ENCODE measurements at places on chromosomes 6 and 20.

DNA sequence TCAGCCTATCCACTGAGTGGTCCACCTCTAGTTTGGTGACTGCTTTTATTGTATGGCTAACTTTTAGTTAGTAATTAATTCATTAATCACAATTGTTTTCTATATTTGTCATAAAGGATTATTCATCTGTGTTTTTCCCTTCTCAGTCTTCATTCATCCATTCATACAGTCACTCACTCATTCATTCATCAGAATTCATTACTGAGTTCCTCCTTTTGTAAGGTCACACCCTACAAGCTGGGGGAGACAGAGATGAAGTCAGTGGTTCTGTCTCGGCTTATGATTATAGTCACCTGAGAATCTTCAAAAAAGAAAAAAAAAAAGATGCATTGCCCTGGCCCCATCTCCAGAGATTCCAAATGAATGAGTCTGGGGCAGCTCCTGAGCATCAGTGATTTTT is 257.1 kb downstream of the ADGB start:
- H3K27ac ChIP-seq = no peak overlapping the region
- no peaks in the 10 kb centered on the region for H3K4me1 ChIP-seq
- H3K27me3 ChIP-seq = peaks cover 11% of the 10 kb centered on the region
- no peak for DNase-seq
- H3K36me3 ChIP-seq = no peaks in the 10 kb centered on the region
- no peak overlapping the region for H3K4me3 ChIP-seq

DNA sequence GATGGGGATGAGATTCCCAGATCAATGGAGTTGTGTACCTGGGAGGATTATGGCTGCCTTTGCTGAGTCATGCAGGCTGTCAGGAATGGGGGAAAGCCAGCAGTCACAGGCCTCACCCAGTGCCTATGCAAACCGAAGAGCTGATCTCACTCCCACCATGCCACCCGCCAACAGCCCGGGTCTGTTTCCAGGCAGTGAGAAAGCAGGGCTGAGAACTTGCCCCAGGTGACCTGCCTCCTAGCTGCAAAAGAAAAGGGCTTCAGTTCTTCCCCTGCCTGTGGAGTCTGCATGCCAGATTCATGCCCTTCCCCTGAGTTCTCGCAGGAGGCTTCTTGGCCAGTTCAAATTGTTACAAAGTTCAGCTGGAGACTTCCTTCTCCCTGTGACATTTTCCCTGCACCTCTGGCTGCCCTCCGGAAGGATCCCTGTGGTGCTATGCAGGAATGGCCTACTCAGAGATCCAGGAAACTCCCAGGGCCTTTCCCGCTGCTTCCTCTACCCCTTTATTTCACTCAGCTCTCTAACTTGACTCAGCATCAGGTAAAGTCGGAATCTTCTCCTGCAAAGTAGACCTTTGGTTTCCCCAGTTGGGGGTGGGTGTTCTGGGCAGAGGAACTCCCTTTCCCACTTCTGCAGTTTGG is 71.5 kb upstream of the B3GAT2 start:
- no peaks in the 10 kb centered on the region for H3K4me1 ChIP-seq
- no peaks in the 10 kb centered on the region for H3K36me3 ChIP-seq
- H3K27ac ChIP-seq = no peak overlapping the region
- no peak overlapping the region for H3K4me3 ChIP-seq
- no peak for DNase-seq
- H3K27me3 ChIP-seq = peaks cover 14% of the 10 kb centered on the region

- peaks cover 19% of the 10 kb centered on the region for H3K4me1 ChIP-seq
- peaks cover 20% of the 10 kb centered on the region for H3K36me3 ChIP-seq
- no peak for DNase-seq
- no peaks in the 10 kb centered on the region for H3K27me3 ChIP-seq
- H3K4me3 ChIP-seq = no peak overlapping the region
These were observed 27.9 kb downstream of the BLTP3A start for GRCh38 chr6:34819571-34820480.

DNA sequence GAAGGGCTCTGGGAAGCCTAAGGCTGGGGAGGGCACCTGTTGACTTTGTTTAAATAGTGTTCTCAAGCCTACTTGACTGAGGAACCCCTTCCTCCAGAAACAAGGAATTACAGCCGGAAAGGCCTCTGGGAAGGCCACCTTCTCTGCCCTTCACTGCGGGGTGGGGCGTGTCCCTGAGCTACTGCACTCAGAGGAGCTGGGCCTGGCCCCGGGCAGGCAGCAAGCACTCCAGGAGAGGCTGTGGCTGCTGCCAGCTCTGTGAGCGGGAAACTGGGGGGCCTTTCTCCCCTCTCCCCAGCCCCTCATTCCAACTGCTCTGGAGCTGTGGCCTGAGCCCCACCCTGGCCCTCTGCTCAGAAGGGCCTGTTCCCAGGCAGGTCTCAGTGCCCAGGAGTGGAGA is 4.0 kb upstream of the OSBPL2 start:
- H3K4me3 ChIP-seq = no peak overlapping the region
- no peaks in the 10 kb centered on the region for H3K27me3 ChIP-seq
- H3K4me1 ChIP-seq = peaks cover 7% of the 10 kb centered on the region
- no peak overlapping the region for H3K27ac ChIP-seq
- no peaks in the 10 kb centered on the region for H3K36me3 ChIP-seq
- no peak for DNase-seq

DNA sequence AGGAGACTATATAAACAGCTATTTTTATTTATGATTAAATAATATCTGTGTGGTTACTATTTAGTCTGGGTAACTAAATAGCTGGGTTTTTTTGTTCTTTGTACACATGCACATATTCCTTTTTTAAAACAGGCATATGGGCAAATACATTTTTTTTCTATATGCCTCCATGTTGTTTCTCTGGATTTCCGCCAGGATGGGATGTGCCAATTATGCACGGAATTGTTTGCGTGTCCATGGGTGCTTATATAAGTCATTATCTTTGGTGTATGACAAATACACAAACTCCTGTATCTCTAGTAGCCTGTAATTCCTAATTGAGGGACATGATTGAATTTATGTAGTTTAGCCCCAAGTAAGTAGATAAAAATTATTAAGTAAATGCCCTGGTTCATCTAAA is 226.9 kb downstream of the BCKDHB start:
- DNase-seq = no peak
- H3K4me3 ChIP-seq = no peak overlapping the region
- H3K4me1 ChIP-seq = no peaks in the 10 kb centered on the region
- no peaks in the 10 kb centered on the region for H3K27me3 ChIP-seq
- H3K36me3 ChIP-seq = no peaks in the 10 kb centered on the region
- H3K27ac ChIP-seq = no peak overlapping the region

GRCh38 chr6:71457929-71458328 is 169.3 kb downstream of the OGFRL1 start:
- H3K36me3 ChIP-seq = no peaks in the 10 kb centered on the region
- H3K4me3 ChIP-seq = no peak overlapping the region
- no peaks in the 10 kb centered on the region for H3K4me1 ChIP-seq
- no peak overlapping the region for H3K27ac ChIP-seq
- DNase-seq = no peak

DNA sequence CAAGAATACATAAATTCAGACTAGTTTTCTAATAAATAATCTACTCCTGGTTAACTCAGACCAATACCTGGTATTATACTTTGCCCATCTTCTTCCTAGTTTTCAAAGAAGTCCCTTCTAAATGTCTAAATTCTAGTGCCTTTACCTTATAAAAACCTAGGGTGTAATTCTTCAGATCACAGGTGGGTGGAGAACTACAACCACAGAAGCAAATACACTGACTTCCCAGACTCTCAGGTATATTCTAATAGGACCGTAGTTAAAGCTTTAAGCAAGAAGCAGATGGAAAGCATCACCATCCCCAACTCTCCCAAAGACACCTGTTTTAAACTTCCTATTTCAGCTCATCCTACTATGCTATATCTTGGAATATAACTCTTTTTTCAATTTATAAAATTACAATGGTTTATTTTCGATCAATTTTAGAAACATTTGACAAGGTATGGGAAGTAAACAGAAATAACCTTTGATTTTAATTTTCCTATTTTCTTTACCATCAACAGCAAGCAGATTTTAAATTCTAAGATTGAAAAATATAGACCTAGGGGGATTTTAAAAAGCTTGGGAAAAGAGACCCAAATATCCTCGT is 15.8 kb downstream of the MAN1A1 start:
- no peak for DNase-seq
- H3K27ac ChIP-seq = no peak overlapping the region

DNA sequence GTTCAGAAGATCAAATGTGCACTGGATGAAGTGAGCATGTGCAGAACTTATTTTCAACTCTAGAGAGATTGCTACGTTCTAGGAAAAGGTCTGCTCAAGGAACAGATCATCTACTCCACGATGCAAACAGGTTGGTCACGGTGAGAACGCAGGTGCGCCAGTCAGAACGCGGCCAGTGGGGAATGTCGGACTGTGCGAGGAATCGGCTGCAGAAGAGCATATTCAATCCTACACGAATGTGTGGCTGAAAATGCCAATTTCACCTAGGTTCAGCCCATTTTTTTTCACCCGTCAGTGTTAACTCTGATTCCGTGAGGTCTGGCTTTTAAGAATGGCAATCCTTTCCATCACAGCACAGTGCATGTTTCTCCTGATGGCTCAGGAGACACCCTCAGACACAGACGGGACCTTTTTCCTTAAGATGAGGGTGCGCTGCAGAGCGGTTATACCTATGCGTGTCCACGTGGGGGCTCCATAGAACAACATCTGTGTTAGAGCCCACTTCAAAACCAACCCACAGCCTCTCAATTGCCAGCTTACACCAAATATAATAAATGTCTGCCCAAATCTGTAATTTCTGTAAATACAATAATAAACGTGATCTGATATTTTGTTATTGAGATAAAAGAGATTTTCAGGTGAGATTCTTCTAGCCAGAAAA is 250.4 kb downstream of the FOXA2 start:
- DNase-seq = no peak
- H3K27ac ChIP-seq = no peak overlapping the region
- no peak overlapping the region for H3K4me3 ChIP-seq
- no peaks in the 10 kb centered on the region for H3K36me3 ChIP-seq

DNA sequence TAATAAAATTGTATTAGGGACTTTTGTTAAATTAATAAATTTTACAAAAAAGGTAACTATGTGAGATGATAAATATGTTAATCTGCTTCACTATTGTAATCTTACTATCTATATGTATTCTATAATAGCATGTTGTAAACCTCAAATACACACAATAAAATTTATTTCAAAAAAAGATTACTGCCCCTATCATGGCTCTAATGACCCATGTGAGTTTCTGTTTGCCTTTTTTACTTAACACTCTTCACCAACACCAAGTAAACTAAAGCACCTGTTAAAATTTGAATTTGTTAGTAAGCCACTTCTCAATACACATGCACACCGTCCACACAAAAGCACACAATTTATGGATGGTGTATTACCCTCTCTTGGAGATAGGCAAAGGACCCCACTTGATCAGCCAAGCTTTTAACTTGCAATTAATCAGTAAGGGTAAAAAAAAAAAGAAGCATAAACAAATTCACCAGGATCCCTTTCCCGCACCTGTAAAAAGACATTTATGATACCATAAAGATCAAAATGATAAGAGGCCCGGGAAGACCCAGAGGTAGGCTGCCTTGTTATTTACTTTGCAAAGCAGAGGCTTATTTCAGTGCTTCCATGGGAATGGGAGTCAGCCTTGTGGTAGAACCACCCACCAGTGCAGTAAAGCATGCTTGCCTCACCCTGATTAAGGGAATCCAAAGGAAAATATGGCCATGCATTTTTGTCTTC is 28.6 kb upstream of the PKHD1 start:
- DNase-seq = no peak
- no peaks in the 10 kb centered on the region for H3K4me1 ChIP-seq
- H3K36me3 ChIP-seq = peaks cover 2% of the 10 kb centered on the region

- H3K27ac ChIP-seq = no peak overlapping the region
- H3K36me3 ChIP-seq = no peaks in the 10 kb centered on the region
- DNase-seq = no peak
- no peaks in the 10 kb centered on the region for H3K4me1 ChIP-seq
These were observed 257.6 kb downstream of the HDGFL1 start for GRCh38 chr6:22826961-22827360.

GRCh38 chr6:24854077-24854666 is 55.5 kb upstream of the ARMH2 start:
- no peaks in the 10 kb centered on the region for H3K27me3 ChIP-seq
- H3K4me1 ChIP-seq = peaks cover 42% of the 10 kb centered on the region
- peaks cover 85% of the 10 kb centered on the region for H3K36me3 ChIP-seq
- H3K27ac ChIP-seq = peak overlapping the region; percentile 67

GRCh38 chr6:25987845-25988244 is 25.2 kb downstream of the TRIM38 start:
- no peak overlapping the region for H3K27ac ChIP-seq
- peaks cover 23% of the 10 kb centered on the region for H3K4me1 ChIP-seq
- H3K36me3 ChIP-seq = peaks cover 39% of the 10 kb centered on the region
- H3K4me3 ChIP-seq = no peak overlapping the region
- DNase-seq = no peak

DNA sequence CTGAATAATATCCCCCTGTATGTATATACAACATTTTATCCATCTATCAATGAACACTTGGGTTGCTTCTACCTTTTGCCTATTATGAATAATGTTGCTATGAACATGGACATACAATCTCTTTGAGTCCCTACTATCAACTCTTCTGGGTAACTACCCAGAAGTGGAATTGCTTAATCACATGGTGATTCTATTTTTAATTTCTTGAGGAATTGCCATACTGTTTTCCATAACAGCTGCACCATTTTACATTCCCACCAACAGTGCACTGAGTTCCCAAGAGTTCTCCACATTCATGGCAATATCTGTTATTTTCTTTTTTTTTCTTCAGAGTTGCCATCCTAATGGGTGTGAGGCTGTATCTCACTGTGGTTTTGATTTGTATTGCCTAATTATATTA is 88.3 kb downstream of the ZHX3 start:
- H3K4me1 ChIP-seq = peaks cover 7% of the 10 kb centered on the region
- no peak overlapping the region for H3K4me3 ChIP-seq
- H3K27ac ChIP-seq = no peak overlapping the region
- H3K36me3 ChIP-seq = no peaks in the 10 kb centered on the region
- no peaks in the 10 kb centered on the region for H3K27me3 ChIP-seq

GRCh38 chr6:14174226-14174625 is 56.7 kb downstream of the CD83 start:
- no peak overlapping the region for H3K27ac ChIP-seq
- H3K4me1 ChIP-seq = no peaks in the 10 kb centered on the region
- no peaks in the 10 kb centered on the region for H3K27me3 ChIP-seq
- DNase-seq = no peak

DNA sequence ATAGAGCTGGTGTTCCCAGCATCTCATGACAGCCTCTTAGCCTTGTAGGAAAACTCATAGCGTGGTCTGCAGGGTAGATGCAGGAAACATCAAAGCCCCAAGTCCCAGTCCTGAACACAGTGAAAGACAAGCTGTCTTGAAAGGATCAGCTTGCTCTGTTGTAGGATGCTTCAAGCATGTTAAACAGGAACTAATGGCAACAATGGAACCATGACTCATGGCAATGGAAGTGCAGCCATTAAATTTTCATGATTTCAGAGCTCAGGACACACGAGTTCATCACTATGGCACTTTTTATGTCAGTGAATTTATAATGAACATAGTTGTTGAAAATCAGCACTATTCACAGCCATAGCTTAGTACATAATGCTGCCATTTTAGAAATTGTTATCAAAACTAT is 367.7 kb downstream of the KIF16B start:
- H3K36me3 ChIP-seq = no peaks in the 10 kb centered on the region
- H3K27ac ChIP-seq = no peak overlapping the region
- DNase-seq = no peak
- H3K4me1 ChIP-seq = no peaks in the 10 kb centered on the region
- no peak overlapping the region for H3K4me3 ChIP-seq

GRCh38 chr6:39102821-39103136 is 12.2 kb downstream of the SAYSD1 start:
- H3K4me3 ChIP-seq = no peak overlapping the region
- H3K36me3 ChIP-seq = peaks cover 12% of the 10 kb centered on the region

GRCh38 chr6:56752009-56752408 is 109.3 kb upstream of the DST start:
- H3K27ac ChIP-seq = no peak overlapping the region
- no peak for DNase-seq
- no peaks in the 10 kb centered on the region for H3K27me3 ChIP-seq
- no peaks in the 10 kb centered on the region for H3K4me1 ChIP-seq
- no peak overlapping the region for H3K4me3 ChIP-seq
